ENCODE measurements at places on chromosomes 4 and X.

DNA sequence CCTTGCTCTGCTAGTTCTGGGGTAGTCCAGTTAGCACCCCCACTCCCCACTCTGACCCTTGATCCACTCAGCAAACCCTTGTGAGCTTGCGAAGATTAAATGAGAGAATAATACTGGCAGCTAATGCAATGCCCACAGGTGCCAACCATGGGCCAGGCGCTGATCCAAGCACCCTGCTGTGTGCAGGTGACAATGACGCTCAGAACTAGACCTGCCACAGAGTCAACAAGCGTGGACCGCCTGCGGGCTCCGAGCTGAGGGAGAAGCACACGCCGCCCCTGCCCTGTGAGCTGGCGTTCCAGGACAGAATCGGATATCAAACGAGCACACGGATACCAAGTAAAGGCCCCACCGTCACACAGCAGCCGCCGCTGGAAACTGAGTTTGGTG lies 129.2 kb downstream of the FAM53A start:
- peaks cover 9% of the 10 kb centered on the region for H3K27me3 ChIP-seq
- H3K4me3 ChIP-seq = no peak overlapping the region
- no peak overlapping the region for H3K27ac ChIP-seq
- DNase-seq = no peak

DNA sequence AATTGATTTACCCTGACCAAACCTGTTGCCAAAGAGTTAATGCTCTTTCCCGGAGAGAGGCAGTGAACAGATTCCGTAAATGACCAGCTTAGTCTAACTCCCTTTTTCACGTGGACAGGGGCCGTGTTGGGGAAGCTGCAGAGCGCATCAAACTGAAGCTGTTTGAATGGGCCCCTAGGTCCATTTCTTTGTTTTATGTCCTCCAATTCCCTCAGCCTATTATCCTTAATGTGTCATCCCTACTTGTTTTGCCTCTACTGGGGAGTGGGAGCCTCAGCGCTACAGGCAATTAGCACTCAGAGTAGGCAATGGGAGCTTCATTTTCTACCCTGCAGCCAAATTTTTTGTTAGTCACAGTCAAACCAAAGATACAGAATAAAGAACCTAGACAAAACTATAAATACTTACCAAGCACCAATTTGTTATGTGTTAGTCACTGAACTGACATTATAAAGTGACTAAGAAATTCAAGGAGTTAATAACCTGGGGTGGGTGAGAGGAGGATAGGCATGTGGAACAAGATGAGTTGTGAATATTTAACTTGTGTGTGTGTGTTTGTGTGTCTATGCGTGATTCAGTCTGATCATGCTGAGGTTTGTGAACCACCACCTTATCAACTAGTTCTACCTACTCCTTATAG lies 417.4 kb downstream of the PACRGL start:
- no peaks in the 10 kb centered on the region for H3K36me3 ChIP-seq
- H3K4me1 ChIP-seq = no peaks in the 10 kb centered on the region
- H3K27me3 ChIP-seq = no peaks in the 10 kb centered on the region
- H3K4me3 ChIP-seq = no peak overlapping the region
- no peak for DNase-seq

- no peaks in the 10 kb centered on the region for H3K4me1 ChIP-seq
- DNase-seq = no peak
- H3K27me3 ChIP-seq = peaks cover 6% of the 10 kb centered on the region
- H3K36me3 ChIP-seq = peaks cover 5% of the 10 kb centered on the region
- no peak overlapping the region for H3K4me3 ChIP-seq
- H3K27ac ChIP-seq = no peak overlapping the region
These were observed 16.3 kb downstream of the L1CAM start for GRCh38 chrX:153869473-153870287.

DNA sequence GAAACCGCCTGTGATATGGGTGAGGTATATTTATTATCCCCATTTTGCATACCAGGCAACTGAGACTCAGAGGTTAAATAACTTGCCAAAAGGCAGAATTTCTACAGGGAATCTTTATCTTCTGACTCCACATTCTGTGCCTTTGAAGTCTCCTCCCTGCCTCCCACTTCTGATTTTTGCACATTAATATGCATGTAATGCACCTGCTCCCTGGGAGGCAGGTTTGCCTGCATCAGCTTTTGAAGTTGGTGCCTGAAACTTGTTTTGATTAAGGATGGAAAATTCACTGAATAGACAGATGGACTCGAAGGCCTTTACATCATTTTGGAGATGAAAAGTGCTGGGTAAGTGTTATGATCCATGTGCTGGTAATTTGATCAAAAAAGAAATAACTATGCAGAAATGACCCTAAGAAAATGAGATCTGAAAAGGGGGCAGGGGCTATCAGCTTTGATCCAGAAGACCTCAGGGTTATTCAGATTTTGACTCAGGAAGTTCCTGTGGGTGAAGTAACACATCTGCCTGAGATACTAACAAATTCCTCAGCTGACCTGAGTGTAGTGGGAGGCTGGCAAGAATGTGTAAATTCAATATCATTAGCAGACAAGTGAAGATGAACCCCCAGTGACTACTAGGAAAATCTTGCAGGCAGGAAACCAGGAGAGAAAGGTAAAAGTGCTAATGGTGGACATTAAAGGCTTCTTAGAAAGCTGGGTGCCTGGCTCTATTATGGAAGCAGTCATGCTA lies 167.5 kb upstream of the BOD1L1 start:
- H3K4me1 ChIP-seq = no peaks in the 10 kb centered on the region
- no peak for DNase-seq
- no peaks in the 10 kb centered on the region for H3K36me3 ChIP-seq
- no peak overlapping the region for H3K4me3 ChIP-seq
- H3K27ac ChIP-seq = no peak overlapping the region

GRCh38 chrX:17527922-17528321 lies 152.9 kb downstream of the NHS start:
- H3K36me3 ChIP-seq = no peaks in the 10 kb centered on the region
- no peaks in the 10 kb centered on the region for H3K4me1 ChIP-seq
- no peaks in the 10 kb centered on the region for H3K27me3 ChIP-seq
- H3K27ac ChIP-seq = no peak overlapping the region
- H3K4me3 ChIP-seq = no peak overlapping the region
- DNase-seq = no peak

- DNase-seq = no peak
- H3K36me3 ChIP-seq = no peaks in the 10 kb centered on the region
- no peak overlapping the region for H3K4me3 ChIP-seq
- H3K27ac ChIP-seq = no peak overlapping the region
These were observed 623.9 kb downstream of the BCOR start for GRCh38 chrX:39473812-39474211.

DNA sequence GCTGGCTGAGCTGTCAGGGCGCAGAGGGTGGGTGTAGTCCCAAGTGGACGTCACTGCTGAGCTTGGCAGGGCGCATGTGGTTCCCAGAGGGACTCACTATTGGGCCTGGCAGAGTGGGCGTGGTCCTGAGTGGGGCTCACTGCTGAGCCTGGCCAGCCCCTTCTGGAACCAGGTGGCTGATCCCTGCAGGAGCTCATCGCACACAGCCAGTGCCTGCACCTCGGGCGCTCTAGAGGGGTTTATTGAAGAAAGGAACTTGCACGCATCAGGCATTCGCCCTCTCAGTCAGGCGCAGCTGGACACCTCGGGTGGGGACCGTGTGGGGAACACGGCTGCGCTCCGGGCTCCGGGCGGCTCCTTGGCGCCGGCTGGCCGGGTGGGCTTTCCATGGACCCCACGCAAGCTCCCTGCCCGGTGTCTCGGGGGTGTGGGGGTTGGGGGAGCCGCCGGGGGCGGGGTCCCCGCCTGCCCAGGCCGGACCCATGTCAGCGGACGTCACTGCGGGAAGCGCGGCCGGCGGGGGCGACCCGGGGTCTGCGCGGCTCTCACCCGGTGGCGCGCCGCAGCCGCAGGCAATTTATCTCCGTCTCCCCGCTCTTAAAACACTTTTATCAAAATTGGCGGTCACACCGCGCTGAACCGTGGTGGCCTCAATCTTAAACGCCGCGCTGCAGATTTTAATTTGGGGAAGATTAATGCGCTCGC lies 65.4 kb upstream of the NKX1-1 start:
- H3K27ac ChIP-seq = no peak overlapping the region
- peaks cover 15% of the 10 kb centered on the region for H3K27me3 ChIP-seq
- no peaks in the 10 kb centered on the region for H3K4me1 ChIP-seq
- H3K4me3 ChIP-seq = no peak overlapping the region

GRCh38 chr4:147942729-147943128 lies 210.8 kb downstream of the ARHGAP10 start:
- no peak overlapping the region for H3K27ac ChIP-seq
- no peaks in the 10 kb centered on the region for H3K36me3 ChIP-seq
- peaks cover 18% of the 10 kb centered on the region for H3K4me1 ChIP-seq
- no peak for DNase-seq
- peaks cover 4% of the 10 kb centered on the region for H3K27me3 ChIP-seq

GRCh38 chrX:109943740-109944092 lies 59.2 kb upstream of the TMEM164 start:
- no peaks in the 10 kb centered on the region for H3K36me3 ChIP-seq
- no peak for DNase-seq
- H3K27me3 ChIP-seq = no peaks in the 10 kb centered on the region
- no peak overlapping the region for H3K4me3 ChIP-seq
- no peak overlapping the region for H3K27ac ChIP-seq

- no peak overlapping the region for H3K27ac ChIP-seq
- no peaks in the 10 kb centered on the region for H3K27me3 ChIP-seq
- no peak overlapping the region for H3K4me3 ChIP-seq
- no peaks in the 10 kb centered on the region for H3K4me1 ChIP-seq
- H3K36me3 ChIP-seq = peaks cover 6% of the 10 kb centered on the region
These were observed 161.6 kb upstream of the SPRY1 start for GRCh38 chr4:123234955-123235354.

DNA sequence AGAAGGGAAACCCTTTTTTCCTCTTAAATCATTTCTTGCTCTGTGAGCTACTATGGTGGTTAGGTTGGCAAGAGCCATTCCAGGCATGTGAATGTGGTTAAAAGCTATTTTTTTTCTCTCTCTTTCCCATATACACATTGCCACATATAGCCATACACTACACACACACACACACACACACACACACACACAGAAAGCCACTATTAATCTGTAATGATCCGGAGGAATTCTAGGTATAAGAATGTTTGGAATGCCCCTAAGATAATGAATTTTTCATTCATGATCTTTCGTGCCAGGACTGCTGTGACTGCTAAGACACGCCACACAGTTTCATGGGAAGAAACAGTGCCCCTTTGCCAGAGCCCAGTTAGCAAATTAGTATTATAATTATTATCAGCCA lies 21.8 kb upstream of the TLL1 start:
- H3K4me1 ChIP-seq = no peaks in the 10 kb centered on the region
- H3K36me3 ChIP-seq = no peaks in the 10 kb centered on the region
- H3K27me3 ChIP-seq = no peaks in the 10 kb centered on the region
- no peak overlapping the region for H3K27ac ChIP-seq
- H3K4me3 ChIP-seq = no peak overlapping the region
- DNase-seq = no peak

DNA sequence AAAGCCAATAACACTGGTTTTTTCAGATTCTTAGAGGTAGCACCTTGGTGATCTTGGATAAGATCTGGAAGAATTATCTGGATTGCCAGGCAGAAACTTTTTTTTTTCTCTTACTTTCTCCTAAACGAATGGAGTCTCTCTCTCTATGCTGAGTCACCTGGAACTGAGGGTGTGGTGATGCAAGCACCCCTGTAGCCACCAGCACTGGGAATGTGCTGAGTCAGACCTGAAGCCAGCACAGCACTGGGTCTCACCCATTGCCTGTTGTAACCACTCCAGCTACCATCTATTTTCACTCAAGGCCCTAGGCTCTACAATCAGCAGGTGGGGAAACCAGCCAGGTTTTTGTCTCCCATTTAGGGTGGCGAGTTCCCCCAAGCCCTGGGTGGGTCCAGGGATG lies 923.8 kb downstream of the RAPGEF2 start:
- H3K4me3 ChIP-seq = no peak overlapping the region
- no peaks in the 10 kb centered on the region for H3K27me3 ChIP-seq
- H3K27ac ChIP-seq = no peak overlapping the region
- no peak for DNase-seq
- no peaks in the 10 kb centered on the region for H3K4me1 ChIP-seq

- H3K4me1 ChIP-seq = no peaks in the 10 kb centered on the region
- no peak overlapping the region for H3K4me3 ChIP-seq
- no peaks in the 10 kb centered on the region for H3K27me3 ChIP-seq
These were observed 42.6 kb upstream of the IL13RA2 start for GRCh38 chrX:115060013-115060412.

DNA sequence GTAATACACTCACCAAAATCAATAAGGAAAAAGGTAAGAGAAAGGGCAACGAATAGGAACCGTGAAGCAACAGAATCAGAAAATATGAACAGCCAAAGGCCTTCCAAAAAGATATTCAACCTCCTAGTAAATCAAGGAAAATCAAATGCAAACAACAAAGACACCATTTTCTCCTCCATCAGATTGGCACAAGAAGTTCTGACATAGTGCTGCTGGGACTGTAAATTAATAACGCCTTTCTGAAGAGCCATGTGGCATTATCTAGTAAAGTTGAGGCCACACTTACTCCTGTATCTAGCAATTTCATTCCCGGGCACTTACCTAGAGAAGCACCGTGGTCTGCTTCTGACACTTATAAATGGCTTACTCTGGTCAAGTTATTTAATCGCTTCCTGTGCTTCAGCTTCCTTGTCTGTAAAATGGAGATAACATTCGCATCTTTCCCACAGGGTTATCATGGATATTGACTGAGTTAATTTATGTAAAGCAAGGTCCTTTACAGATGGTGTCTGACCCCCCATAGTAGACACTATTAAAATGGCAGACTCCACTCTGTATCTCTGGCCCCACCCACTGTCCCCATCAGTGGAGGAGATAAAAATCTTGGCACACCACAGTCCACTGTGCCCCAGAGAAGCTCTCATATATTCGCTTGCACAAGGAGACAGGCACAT lies 20.5 kb upstream of the ENPP6 start:
- no peak for DNase-seq
- H3K36me3 ChIP-seq = no peaks in the 10 kb centered on the region
- H3K27ac ChIP-seq = no peak overlapping the region
- peaks cover 6% of the 10 kb centered on the region for H3K27me3 ChIP-seq
- no peak overlapping the region for H3K4me3 ChIP-seq

GRCh38 chr4:3388471-3389232 lies 53.1 kb upstream of the HGFAC start:
- peaks cover 51% of the 10 kb centered on the region for H3K4me1 ChIP-seq
- H3K4me3 ChIP-seq = peak overlapping the region; percentile 83
- peak overlapping the region; percentile 95 for H3K27ac ChIP-seq
- H3K36me3 ChIP-seq = no peaks in the 10 kb centered on the region
- H3K27me3 ChIP-seq = peaks cover 5% of the 10 kb centered on the region

GRCh38 chr4:5676763-5677162 lies 31.6 kb downstream of the EVC2 start:
- no peaks in the 10 kb centered on the region for H3K27me3 ChIP-seq
- no peaks in the 10 kb centered on the region for H3K36me3 ChIP-seq
- no peak for DNase-seq
- H3K4me1 ChIP-seq = no peaks in the 10 kb centered on the region
- H3K4me3 ChIP-seq = no peak overlapping the region
- H3K27ac ChIP-seq = no peak overlapping the region

DNA sequence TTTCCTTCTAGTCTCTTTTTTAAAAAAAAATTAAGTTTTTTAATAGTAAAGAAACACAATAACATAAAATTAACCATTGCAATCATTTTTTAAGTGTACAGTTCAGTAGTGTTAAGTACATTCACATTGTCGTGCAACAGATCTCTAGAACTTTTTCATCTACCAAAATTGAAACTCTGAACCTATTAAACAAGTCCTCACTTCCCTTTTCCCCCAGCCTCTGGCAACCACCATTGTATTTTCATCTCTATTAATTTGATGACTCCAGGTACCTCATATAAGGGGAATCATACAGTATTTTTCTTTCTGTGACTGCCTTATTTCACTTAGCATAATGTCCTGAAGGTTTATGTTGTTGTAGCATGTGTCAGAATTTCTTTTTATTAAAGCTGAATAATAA lies 31.8 kb downstream of the MSL3 start:
- peak overlapping the region; percentile 6 for H3K4me3 ChIP-seq
- H3K36me3 ChIP-seq = no peaks in the 10 kb centered on the region
- peak overlapping the region; percentile 60 for H3K27ac ChIP-seq
